ENCODE measurements at places on chromosomes 6 and 20.

- DNase-seq, result no peak
Observed at GRCh38 chr6:104686550-104687175, 173.1 kb downstream of the HACE1 start.

- DNase-seq, result no peak
Observed at GRCh38 chr6:1618311-1619097, 8.8 kb downstream of the FOXC1 start.

DNA sequence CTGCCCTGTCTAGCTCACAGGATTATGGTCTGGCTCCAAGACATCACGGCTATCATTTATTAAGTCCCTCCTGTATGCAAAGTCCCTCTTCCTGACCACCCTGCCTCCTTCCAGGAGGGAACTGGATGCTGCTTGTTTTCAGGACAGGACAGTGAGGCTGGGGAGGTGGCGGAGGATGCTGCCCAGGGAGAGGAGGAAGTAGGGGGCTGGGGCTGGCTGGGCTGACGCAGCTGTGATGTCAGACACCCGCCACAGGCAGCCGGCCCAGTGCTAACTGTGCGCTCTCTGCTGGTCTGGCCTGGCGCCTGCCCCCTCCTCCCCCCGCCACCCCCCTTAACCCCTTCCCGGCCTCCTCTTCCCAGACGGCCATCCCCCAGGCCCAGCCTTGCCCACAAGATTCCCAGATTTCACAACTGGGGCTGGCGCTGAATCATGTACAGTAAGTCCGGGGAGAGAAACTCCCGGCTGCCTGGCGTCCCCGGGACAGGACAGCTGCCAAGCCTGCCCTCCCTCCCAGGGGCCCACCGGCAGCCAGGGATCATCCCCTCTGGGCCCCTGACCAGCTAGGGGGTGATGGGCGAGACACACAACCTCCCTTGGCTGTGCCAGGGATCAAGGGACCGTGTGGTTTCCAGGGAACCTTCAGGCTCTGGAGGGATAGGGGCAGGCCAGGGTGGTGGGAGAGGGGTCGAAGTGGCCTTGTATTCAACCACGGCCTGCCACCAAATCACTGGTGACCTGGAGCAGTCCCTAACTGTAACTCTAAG is 118.1 kb downstream of the CEBPB start:
- no peak for DNase-seq

DNA sequence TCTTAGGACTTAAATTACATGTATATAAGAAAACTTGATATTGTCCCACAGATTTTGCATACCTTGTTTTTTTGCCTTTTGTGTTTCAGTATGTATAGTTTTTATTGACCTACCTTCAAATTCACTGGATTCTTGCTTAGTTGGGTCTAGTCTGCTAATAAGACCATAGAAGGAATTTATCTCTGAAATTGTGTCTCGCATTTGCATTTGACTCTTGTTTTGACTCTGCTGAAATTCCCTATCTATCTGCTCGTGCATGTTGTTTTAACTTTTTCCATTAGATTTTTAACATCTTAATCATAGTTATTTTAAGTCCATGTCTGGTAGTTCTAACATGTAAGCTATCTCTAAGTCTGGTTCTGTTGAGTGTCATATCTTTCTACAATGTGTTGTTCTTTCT is 163.9 kb downstream of the SCP2D1 start:
- DNase-seq, result no peak

GRCh38 chr6:51077821-51078518 is 259.3 kb downstream of the TFAP2B start:
- DNase-seq, result no peak

- DNase-seq, result no peak
Observed at GRCh38 chr20:1392443-1392692, 486 bp downstream of the FKBP1A start.

DNA sequence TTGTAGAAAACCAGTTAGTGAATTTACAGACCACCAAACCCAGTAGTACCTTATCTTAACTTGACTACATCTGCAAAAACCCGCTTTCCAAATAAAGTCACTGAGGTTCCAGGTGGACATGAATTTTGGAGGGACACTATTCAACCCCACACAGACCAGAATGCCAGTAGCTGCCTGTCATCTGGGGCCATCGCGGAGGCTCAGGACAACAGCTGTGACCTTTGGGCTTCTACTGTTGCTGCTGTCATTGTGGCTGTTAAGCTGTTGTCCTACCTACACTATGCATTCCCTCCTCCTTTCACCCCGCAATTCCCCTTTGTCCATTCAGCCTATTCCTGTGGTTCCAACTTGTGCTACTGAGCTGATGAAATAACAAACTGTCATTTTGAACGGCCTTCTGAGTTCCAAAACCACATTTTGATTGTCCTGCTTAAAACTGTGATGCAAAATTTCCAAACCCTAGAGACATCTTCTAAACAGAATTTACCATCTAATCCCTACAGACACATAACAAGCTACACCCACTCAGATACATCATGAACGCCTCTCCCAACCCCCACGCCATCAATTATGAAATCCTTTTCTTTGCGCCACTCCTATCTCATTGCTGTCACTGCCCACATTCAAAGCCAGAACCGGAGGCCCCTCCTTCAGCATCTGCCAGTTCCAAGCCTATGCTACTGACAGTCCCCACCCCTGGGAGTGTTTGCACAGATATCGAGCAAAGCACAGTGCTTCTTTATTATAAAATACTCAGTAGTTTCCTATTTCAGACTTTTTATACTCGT is 125.0 kb downstream of the C6orf118 start:
- no peak for DNase-seq

GRCh38 chr6:161924516-161925116 is 650.8 kb upstream of the AGPAT4 start:
- no peak for DNase-seq

DNA sequence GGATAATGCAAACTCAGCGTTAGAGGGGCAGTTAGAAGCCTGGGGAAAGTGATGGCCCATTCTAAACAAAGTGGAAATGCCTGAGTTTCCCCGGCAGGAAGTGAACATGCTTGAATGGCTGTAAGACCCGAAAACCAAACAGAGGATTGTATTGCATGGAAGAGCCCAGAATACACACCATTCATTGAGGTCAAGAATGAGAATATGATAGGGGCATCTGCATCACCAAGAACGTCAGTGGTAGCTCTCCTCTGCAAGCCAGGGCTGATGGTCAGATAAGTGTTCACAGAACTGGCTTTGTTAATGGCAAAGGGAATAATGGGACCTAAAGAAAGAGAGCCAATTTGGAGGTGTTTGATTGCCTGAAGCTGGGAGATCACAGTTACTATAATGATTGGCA is 663.4 kb downstream of the KHDRBS2 start:
- DNase-seq, result no peak

GRCh38 chr20:56941101-56941686 is 312.1 kb downstream of the TFAP2C start:
- no peak for DNase-seq

- no peak for DNase-seq
Observed at GRCh38 chr6:167898673-167899311, 72.1 kb downstream of the AFDN start.

DNA sequence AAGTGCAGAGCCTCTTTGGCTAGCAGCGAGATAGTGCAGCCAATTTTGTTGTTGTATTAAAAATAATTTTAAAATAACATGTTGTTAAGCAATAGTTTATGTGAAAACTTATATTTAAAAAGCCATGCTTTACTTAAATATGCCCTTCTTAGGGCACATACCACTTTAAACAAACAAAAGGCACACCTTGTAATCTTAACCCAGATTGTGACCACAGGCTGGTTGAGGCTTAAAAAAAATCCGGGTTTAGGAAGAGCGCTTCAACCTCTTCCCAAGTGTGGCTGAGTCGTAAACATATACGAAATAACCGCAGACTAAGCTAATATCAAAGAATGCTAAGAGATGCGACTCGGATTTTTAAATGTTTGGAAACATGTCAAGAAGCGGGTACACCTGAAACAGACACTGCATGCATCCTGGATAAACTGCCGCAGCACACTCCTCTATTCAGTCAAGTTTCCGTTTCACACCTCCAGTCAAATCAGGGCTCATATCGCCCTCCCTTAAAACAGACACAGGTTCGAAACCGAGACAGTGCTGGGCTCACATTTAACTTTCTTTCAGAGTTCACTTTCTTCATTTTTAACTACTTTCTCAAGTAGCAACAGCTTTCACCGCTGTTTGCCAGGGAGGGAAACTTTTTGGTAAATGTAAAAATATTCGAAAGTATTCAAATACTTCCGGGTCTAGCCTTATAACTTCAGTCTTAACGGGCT is 1.5 kb downstream of the DEK start:
- peak; percentile 17 for DNase-seq

GRCh38 chr6:35181933-35182612 is 31.7 kb upstream of the SCUBE3 start:
- no peak for DNase-seq

- DNase-seq, result no peak
Observed at GRCh38 chr20:4556781-4557180, 164.9 kb upstream of the PRND start.
